ENCODE measurements at places on chromosomes 11 and 22.

GRCh38 chr11:12693479-12694182 lies 19.4 kb downstream of the TEAD1 start:
- no peak for DNase-seq

DNA sequence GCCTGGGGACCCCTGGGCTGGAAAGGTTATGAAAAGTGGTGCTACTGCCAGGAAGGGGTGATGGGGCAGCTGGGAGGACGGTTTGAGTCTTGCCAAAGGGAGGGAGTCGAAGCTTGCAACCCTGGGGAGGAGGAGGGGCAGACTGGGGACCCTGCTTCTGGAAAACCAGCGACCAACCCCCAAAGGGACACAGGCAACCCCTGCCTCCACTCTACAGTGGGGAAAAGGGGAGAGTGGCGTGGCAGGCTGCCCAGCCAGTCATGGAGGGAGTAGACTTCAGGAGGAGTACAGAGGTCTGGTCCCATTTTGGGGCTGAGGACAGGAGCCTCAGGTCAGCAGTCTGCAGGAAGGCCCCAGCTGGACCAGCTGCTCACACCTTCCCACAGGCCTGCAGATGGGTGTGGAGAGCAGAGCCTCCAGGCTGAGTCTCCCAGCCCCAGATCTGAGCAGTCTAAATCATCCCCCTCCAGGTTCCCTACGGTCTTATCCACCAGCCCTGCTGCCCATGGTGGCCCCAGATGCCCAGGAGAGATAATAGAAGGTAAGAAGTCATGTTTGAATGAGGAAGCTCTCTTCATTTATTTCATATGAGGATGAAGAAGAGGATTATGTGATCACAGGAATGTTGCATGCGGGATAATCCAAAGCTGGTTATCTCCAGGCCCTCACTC lies 3.3 kb downstream of the DDT start:
- no peak for DNase-seq

GRCh38 chr11:63280920-63281319 lies 37.5 kb upstream of the SLC22A25 start:
- no peak for DNase-seq

GRCh38 chr11:96254087-96254486 lies 88.9 kb downstream of the MAML2 start:
- DNase-seq: no peak

- DNase-seq: no peak
Measured at GRCh38 chr22:44179989-44180705, 578 bp upstream of the PARVG start.

DNA sequence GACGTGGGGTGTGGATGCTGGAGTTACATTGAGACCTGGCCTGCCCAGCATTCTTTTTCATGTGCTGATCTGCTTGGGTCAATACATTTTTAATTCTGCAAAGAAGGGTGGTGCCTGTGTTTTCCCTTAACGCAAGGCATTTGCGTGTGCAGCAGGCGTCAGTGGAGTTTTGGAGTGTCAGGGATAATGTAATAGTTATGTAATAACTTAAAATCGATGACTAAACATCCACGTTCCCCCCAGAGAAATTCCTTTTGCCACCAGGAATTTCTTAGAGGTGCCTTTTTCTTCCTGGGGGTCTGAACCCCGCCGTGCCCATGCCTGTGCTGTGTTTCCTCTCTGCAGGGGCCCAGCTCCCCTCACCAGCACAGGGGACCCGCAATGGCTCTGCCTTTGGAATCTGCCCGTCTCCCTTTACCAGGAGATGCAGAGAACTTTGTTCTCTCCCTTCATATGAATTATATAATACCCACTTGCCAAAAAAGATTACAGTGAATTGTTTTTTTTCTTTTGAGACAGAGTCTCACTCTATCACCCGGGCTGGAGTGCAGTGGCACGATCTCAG lies 62.6 kb downstream of the TBC1D22A start:
- DNase-seq: no peak

DNA sequence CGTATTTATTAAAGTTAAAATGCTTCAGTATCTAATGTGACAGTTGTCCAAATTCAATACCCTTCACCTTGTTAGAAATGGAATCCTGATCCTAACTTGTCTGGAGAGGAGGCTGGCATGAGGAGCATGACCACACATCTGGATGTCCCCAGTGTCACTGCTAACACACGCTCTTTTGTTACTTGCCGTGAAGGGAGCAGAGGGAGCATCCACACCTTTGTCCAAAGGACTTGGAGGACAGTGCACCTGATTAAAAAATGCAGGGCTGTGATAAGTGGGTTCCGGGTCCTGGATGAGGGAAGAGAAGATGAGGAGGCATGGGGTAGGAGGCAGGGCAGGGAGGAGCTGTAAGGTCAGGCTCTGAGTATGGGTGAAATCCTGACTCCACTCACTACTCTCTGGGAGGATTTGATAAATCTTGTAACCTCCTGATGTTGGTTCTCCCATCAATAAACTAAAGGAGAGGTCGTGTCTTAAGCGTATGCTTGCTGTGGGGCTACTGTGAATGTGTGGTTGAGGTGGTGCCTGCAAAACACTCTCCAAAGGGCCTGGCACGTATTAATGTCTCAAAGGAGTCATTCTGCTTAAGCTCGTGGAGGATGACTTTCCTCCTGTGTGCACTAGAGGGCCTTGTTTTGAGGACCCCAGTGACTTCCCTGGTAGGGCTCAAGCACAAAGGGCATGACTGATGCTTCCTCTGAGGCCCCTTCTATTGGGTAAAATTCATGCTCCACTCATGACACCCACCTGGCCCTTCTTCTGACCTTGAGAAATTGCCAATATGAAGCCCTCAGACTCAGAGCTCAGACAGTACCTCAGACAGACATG lies 16.8 kb upstream of the IGLL5 start:
- DNase-seq: no peak

Data from stimulated activated CD4-positive, alpha-beta T cell treated with anti-CD3 and anti-CD28 coated beads, Interleukin-15, amount 100 ng/mL, for 1 hour (primary cell).